Posterior vena cava (tissue), 2 donors: ENCODE measurements at places on chromosomes 3 and 15. TPM values are rescaled to one million over a fixed set of nuclear protein-coding genes. Genes with fewer than 3 reads are reported as not detected.

The SAMD7 gene
- total RNA-seq: not detected

The PLAAT1 gene
- 3.7 TPM for total RNA-seq

The CPN2 gene
- total RNA-seq: not detected

The LSG1 gene
- 20.7 TPM for total RNA-seq

The ACTC1 gene
- total RNA-seq: 93.6 TPM

The SCN11A gene
- 0.28 TPM for total RNA-seq

The GLDN gene
- 8.1 TPM for total RNA-seq

The VEPH1 gene
- total RNA-seq: 1.7 TPM

The NMNAT3 gene
- total RNA-seq: 4.9 TPM
